ENCODE measurements at places on chromosomes 1 and 21.

- H3K36me3 ChIP-seq = peaks cover 26% of the 10 kb centered on the region
- no peak for DNase-seq
- peaks cover 8% of the 10 kb centered on the region for H3K4me1 ChIP-seq
- no peaks in the 10 kb centered on the region for H3K27me3 ChIP-seq
- peak overlapping the region; percentile 81 for H3K27ac ChIP-seq
Observed at GRCh38 chr1:109502364-109502851, 7.1 kb downstream of the AMIGO1 start.

GRCh38 chr1:13512472-13512871 lies 1.3 kb downstream of the LRRC38 start:
- H3K27me3 ChIP-seq = peaks cover 4% of the 10 kb centered on the region
- H3K4me3 ChIP-seq = no peak overlapping the region
- no peaks in the 10 kb centered on the region for H3K4me1 ChIP-seq
- no peak overlapping the region for H3K27ac ChIP-seq
- no peaks in the 10 kb centered on the region for H3K36me3 ChIP-seq

- peaks cover 14% of the 10 kb centered on the region for H3K4me1 ChIP-seq
- H3K27ac ChIP-seq = no peak overlapping the region
- H3K36me3 ChIP-seq = no peaks in the 10 kb centered on the region
- no peaks in the 10 kb centered on the region for H3K27me3 ChIP-seq
- no peak for DNase-seq
- H3K4me3 ChIP-seq = no peak overlapping the region
Observed at GRCh38 chr1:243438815-243439214, 183.0 kb downstream of the SDCCAG8 start.

- H3K4me3 ChIP-seq = no peak overlapping the region
- H3K4me1 ChIP-seq = peaks cover 28% of the 10 kb centered on the region
- no peak overlapping the region for H3K27ac ChIP-seq
- H3K36me3 ChIP-seq = no peaks in the 10 kb centered on the region
- no peak for DNase-seq
Observed at GRCh38 chr1:3338725-3339070, 115.8 kb upstream of the ARHGEF16 start.

DNA sequence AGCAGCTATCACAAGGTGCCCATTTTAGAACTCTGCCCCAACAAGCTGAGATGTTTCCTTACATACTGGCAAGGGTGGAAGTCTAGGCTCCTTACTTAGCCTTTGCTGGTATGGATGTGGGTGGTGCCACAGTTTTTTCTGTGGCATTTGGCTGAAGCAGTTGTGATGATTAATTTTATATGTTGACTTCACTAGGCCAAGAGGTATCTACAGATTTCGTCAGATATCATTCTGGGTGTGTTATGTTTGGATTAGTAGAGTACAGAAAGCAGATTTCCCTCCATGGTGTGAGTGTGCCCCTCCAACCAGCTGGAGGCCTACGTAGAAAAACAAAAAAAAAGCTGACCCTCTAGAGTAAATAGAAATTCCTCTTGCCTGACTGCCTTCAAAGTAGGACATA lies 317.0 kb downstream of the BARHL2 start:
- H3K36me3 ChIP-seq = no peaks in the 10 kb centered on the region
- no peak overlapping the region for H3K27ac ChIP-seq
- no peak for DNase-seq
- no peak overlapping the region for H3K4me3 ChIP-seq
- no peaks in the 10 kb centered on the region for H3K27me3 ChIP-seq
- no peaks in the 10 kb centered on the region for H3K4me1 ChIP-seq

GRCh38 chr21:17784604-17785402 lies 34.4 kb downstream of the C21orf91 start:
- peaks cover 4% of the 10 kb centered on the region for H3K36me3 ChIP-seq
- no peak for DNase-seq
- H3K4me1 ChIP-seq = peaks cover 5% of the 10 kb centered on the region
- no peak overlapping the region for H3K4me3 ChIP-seq
- H3K27ac ChIP-seq = no peak overlapping the region
- no peaks in the 10 kb centered on the region for H3K27me3 ChIP-seq

DNA sequence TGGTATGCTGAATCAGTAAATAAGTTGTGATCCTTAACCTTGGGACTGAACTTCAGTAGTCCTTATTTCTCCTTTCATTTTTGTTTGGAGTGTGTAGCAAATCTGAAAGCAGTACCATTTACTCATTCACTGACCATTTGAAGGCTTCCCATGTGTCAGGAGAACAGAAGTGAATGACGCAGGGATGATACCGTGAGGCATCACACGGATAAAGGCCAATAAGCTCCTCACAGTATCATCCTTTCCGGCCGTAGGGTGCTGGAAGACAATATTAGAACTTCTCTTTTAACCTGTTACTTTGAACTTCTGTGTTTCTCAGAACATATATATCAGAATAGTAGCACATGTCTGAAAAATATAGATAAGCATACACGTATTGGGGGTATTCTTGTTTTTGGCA lies 21.3 kb downstream of the BACH1 start:
- peaks cover 63% of the 10 kb centered on the region for H3K4me1 ChIP-seq
- no peak overlapping the region for H3K4me3 ChIP-seq
- H3K36me3 ChIP-seq = no peaks in the 10 kb centered on the region

DNA sequence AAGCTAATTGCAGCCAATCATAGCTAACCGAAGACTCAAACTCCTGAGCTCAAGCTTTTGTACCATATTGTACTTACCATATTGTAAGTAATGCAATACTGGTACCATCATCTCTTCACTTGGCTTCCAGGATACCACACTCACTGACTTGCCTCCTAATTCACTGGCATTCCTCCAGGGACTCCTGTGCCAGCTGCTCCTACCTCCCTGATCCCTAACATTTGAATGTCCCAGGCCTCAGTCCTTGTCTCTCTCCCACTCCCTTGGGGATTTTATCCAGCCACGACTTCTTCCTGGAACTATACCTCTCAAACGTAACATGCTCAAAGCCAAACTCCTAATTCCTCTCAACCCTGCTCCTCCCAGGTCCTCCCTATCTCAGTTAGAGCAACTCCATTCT lies 33.8 kb downstream of the USP48 start:
- H3K27ac ChIP-seq = no peak overlapping the region
- peaks cover 4% of the 10 kb centered on the region for H3K4me1 ChIP-seq
- peaks cover 88% of the 10 kb centered on the region for H3K36me3 ChIP-seq
- no peak for DNase-seq
- H3K4me3 ChIP-seq = no peak overlapping the region
